GM18507 (cell line): ENCODE measurements at places on chromosomes 6 and 20.

- no peak for DNase-seq
These were observed 423.1 kb downstream of the MAFB start for GRCh38 chr20:40265825-40266533.

- no peak for DNase-seq
These were observed 335.1 kb downstream of the BTBD3 start for GRCh38 chr20:12252793-12253192.

DNA sequence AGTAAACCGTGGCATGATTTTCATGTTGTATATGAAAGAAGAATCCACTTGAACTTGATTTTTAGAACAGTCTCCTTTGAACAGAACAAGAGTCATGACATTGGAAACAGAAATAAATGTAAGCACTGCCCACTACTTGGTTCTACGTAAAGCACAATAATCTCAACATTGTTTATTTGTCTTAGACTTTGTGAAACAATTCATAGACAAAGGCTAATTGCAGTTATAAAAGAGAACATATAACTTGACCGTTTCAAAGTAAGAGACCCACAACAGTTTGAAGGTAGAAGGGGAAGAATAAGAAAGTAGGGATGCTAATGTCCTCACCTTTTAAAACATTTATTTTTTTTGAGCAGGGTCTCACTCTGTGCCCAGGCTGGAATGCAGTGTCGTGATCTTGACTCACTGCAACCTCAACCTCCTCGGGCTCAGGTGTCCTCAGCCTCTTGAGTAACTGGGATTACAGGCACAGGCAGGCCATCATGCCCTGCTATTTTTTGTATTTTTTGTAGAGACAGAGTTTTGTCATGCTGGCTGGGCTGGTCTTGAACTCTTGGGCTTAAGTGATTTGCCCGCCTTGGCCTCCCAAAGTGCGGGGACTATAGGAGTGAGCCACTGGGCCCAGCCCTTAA lies 71.1 kb downstream of the POPDC3 start:
- DNase-seq: no peak

DNA sequence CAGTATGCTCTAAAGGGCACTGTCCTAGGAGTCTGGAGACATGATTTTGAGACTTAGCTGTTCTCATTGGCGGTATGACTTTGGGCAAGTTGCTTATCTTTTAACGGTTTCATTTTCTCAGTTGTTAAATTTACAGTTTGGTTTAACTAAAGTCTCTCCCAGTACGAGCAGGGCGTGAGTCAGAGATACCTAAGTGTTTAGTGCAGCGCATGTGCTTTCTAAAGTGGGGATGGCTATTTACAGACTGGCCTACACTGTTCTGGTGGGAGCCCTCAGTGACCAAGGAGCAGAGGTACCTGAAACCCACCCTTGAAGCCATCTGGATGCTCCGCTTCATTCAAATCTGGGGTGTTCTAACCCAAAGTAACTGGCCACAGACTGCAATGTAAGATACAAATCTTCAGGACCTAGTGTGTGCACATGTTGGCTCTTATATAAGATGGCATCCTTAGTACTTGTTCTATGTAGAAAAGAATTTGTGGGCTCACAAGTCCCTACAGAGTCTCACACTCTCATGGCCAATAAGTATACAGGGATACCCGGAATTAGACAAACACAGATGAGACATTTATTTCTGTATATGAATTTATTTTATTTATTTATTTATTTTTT lies 10.7 kb downstream of the MSH5 start:
- DNase-seq: no peak

DNA sequence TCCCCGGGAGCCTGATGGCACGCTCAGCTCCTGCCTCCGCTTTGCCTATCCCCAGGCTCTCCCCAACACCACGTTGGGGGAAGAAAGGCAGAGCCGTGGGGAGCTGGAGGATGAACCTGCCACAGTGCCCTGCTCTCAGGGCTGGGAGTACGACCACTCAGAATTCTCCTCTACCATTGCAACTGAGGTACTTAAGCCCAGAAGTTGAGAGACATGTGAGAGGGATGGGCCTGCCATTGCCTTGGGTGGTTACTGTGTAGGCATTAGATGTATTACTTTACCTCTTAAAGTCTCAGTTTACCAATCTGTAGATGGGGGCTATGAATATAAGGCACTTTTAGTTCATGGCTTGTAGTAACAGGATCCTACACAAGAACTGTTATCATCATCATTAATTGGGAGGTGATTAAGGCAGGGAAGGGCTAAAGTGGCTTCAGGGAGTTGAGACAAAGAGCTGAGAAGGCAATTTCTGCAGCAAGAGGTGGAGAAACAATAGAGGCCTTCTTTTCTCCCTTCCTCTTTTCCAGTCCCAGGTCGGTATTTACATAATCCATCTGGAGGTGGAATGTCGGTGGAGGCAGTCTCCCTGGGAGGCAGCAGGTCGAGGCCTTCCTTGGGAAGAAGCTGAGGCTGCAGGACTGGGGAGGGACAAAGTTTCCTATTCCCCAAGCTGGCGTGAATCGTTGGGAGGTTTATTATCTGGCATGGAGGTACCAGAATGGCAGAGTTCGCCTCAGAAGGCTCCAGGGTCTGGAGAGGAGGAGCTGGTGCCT lies 691 bp downstream of the SLC22A7 start:
- DNase-seq: no peak

- no peak for DNase-seq
These were observed 152.3 kb upstream of the BEND6 start for GRCh38 chr6:56802584-56802983.

DNA sequence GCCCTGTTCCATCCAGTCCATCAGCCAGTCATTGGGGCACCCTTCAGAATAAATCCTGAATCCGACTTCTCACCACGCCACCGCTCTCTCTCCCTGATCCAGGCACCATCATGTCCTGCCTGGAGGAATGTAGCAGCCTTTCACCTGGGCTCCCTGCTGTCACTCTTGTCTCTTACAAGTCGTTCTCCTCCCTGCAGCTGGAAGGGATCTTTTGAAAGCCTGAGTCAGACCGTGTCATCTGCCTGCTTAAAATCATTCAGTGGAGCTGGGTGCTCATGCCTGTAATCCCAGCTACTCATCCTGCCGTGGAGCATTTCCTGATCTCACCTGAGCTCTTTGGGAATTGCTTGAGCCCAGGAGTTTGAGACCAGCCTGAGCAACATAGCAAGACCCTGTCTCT lies 19.2 kb upstream of the KCNG1 start:
- DNase-seq: no peak

- DNase-seq: no peak
These were observed 122.3 kb downstream of the QKI start for GRCh38 chr6:163536770-163537169.

DNA sequence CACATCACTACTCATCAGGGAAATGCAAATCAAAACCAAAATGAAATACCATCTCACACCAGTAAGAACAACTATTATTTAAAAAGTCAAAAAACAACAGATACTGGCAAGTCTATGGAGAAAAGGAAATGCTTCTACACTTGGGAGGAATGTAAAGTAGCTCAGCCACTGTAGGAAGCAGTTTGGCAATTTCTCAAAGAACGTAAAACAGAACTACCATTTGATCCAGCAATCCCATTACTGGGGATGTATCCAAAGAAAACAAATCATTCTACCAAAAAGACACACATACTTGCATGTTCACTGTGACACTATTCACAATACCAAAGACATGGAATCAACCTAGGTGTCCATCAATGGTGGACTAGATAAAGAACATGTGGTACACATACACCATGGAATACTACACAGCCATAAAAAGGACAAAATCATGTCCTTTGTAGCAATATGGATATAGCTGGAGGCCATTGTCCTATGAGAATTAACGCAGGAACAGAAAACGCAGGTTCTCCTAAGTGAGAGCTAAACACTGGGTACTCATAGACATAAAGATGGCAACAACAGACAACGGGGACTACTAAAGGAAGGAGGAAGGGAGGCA lies 260.4 kb downstream of the RNGTT start:
- DNase-seq: no peak

GRCh38 chr20:15612198-15612597 lies 961.0 kb downstream of the KIF16B start:
- no peak for DNase-seq

- no peak for DNase-seq
These were observed 26.4 kb upstream of the EFHC1 start for GRCh38 chr6:52393780-52394179.

- peak; percentile 52 for DNase-seq
These were observed 109.4 kb downstream of the ATXN1 start for GRCh38 chr6:16651871-16652270.

DNA sequence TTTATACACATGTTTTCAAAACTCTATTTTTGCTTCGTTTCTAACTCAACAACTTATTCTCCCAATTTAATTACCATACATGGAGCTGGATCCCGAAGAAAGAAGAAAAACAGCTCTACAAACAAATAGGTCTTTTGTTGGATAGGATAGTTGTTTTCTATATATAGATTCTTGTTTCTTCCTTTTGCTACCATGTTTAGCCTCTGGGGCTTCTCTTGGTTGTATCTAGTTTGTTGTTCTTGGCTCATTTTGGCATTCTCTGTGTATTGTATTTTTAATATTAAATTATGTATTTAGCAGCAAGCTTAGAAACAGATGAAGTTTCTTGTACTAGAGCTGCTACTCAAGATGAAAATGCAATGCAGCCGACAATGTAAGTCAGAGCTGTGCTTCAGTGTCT lies 60.9 kb downstream of the PLCB4 start:
- DNase-seq: no peak

DNA sequence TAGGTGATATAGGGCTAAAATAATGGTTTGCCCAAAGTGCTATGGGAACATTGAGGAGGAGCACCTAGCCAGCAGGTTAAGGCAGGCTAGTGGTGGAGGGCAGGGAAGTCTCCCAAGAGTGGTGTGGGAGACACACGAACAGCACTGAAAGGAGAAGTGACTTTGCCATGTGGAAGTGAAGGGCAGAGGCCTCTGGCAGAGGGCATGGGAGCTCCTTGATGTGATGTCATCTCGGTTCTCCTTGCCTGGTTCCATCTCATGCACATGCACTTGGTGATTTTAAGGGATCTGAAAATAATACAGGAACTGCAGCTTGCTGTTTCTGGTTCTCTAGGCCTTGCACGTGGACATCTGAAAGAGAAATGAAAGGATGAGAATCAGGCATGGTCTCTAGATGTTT lies 4.7 kb upstream of the MAP3K4 start:
- no peak for DNase-seq

DNA sequence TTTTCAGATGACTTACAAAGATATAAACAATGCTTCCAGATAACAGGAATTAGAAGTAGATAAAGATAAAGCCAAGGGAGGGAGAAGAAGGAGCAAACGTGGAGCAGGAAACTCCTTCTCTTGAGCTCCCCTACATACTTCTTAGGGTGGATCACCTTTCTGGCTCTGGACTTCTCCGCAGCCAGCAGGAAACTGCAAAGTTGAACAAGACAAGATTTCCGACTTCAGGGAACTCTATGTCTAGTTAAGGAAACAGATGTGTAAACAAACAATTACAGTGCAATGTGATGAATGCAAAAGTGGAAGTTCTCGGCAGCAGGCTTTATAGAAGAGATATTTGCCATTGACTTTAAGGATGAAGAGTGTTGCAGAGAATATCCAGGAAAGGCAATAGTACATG lies 134.0 kb upstream of the MARCKS start:
- DNase-seq: no peak

GRCh38 chr6:32073101-32073500 lies 34.9 kb downstream of the CYP21A2 start:
- no peak for DNase-seq

GRCh38 chr6:32685603-32686002 lies 19.1 kb upstream of the HLA-DQB1 start:
- peak; percentile 30 for DNase-seq

- no peak for DNase-seq
These were observed 68.8 kb downstream of the IBTK start for GRCh38 chr6:82178759-82179112.

- no peak for DNase-seq
These were observed 18.3 kb downstream of the BPIFB1 start for GRCh38 chr20:33301192-33301930.

DNA sequence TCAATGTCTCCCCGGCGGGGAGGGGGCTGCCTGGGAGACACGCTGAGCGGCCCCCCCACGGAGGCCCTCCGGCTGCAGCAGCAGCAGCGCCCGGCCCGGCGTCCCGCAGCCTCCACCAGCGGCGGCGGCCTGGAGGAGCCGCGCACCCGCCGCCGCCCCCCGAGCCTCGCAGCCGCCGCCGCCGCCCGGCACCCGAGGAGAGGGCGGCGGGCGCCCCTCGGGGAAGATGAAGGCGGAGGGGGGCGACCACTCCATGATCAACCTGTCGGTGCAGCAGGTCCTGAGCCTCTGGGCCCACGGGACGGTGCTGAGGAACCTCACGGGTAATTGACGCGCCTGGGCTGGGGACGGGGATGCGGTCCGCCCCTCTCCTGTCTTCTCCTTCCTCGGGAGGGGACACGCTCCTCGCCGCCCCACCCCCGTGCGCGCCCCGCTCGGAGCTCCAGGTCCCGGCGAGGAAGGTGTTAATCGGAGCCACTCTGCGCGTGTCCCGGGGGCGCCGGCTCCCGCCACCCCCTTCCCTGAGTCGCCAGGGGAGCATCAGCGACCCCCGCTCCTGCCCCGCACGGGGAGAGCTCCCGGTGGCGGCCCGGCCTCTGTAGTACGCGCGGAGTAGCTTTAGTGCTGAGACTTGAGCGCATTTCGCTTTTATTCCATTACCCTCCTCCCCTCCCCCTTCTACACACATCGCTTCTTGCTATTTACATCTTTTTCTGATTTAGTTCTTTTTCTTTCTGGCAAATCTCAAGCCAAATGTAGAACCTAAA lies 686 bp downstream of the TMEM170B start:
- no peak for DNase-seq

- no peak for DNase-seq
These were observed 47.2 kb upstream of the MLN start for GRCh38 chr6:33850869-33851541.

DNA sequence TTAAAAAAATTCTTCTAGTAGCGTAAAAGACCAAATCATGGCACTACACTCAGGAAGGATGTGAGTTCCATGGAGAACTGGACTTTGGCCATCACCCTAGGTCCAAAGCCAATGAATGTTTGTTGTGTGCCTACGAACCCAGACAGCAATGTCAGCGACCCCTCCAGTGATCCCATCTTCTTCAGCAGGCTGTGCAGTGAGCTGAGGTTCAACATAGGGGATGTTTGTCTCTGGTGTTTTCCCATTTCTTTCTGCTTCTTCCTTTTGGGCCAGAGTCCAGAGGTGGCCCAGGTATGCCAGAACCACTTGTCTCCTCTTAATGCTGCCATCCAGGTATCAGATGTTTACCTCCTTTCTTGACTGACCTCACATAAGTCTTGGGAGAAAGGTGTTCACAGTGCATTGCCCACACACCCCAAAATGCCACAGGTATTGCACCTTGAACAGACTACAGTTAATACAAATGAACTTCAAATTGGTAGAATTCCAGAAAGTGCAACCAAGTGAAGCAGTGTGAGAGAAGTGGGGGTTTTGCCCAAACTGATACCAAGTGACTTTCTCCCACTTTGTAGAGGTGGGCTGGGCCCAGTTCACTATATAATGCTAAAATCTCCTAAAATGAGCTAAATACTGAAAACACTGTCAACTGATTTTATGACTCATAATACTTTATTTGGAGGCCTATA lies 14.1 kb downstream of the KIZ start:
- no peak for DNase-seq

DNA sequence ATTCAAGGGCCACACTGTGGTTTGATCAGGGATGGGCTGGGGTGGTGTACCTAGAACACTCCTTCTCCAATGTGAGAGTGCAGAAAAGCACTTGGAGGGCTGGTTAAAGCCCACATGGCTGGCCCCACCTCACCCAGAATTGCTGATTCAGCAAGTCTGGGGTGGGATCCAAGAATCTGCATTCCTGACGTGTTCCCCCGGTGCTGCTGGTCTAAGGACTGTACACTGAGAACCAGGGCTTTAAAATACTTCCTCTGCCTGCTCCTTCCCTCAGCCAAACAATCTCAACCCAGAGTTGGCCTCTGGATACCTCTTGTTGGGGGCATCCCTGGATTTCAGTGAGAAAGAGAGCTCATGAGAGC lies 13.4 kb upstream of the OCSTAMP start:
- DNase-seq: no peak
